ENCODE measurements at places on chromosomes 3 and 15. TPM values are rescaled to one million over a fixed set of nuclear protein-coding genes. Genes with fewer than 3 reads are reported as not detected.
A peak's percentile ranks its signal among the peaks of the same experiment; 100 is the strongest.

DNA sequence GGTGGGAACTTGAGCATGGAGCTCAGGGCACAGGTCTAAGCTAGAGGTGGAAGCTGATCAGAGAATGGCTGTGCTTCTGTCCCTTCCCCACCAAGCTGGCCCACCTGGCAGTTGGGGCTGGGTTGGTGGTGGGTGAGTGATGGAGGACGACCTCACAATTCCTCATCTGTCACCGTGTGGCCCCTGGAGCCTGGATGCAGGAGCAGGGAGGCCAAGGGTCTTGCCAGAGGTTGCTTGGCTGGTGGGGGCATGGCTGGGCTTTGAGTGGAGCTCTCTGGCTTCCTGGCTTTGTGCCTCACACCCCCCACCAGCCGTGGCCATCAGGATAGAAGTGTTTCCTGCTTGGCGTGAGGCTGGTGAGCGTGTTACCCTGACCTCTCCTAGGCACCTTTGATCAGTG, 36.0 kb downstream of the FBLN2 start:
- no peaks in the 10 kb centered on the region for H3K27me3 ChIP-seq
- no peak overlapping the region for H3K27ac ChIP-seq

DNA sequence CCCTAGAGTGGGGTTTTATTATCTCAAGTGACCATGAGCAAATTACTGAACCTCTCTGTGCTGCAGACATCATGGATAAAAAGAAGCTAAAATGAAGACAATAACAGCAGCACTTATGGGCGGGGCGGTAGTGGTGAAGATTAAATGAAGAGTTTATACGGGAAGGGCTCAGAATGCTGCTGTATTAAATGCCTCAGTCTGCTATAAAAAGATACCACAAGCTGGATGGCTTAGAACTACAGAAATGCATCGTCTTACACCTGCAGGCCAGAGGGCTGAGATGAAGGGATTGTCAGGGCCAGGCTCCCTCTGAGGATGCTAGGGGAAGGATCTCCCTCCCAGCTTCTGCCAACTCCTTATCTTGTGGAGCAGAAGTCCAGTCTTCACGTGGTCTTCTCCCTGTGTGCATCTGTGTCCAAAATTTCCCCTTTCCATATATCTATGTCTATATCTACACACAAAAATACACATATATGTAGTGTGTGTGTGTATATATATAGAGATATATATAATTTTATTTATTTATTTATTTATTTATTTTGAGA, 2.9 kb downstream of the ALG1L2 start:
- no peaks in the 10 kb centered on the region for H3K27me3 ChIP-seq
- no peak for DNase-seq
- no peak overlapping the region for H3K4me3 ChIP-seq
- H3K27ac ChIP-seq: no peak overlapping the region

SH3GL3 gene
- total RNA-seq: not detected

- H3K4me1 ChIP-seq: no peaks in the 10 kb centered on the region
- H3K4me3 ChIP-seq: no peak overlapping the region
- H3K36me3 ChIP-seq: no peaks in the 10 kb centered on the region
- H3K27ac ChIP-seq: peak overlapping the region; percentile 59
Observed at GRCh38 chr15:65209701-65210643, 1.3 kb downstream of the CILP start.

DNA sequence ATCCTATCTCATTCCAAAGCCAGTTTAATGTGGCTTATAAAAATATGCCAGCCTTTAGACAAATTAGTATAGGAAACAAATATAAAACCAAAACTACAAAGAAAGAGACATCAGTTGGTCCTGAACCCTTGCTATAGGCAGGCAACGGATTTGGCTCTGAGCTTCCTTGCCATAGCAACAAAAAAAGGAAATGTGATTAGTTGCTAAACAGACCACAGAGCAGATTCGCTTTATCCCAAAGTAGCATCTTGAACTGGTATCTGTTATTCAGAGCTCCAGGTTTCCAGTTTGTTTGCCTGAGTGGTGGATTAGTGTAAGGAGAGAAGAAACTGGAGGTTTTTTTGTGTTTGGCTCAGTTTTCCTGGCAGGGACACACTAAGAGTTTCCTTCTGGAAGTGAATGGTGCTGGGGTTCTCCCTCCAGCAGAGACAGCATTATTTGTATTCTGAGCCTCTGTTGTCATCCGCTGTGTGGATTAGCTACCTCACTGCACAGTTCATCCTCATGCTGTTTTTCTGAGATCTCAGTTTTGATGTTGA, 44.1 kb downstream of the CHST2 start:
- H3K4me1 ChIP-seq: no peaks in the 10 kb centered on the region
- H3K27ac ChIP-seq: no peak overlapping the region
- H3K27me3 ChIP-seq: no peaks in the 10 kb centered on the region
- H3K4me3 ChIP-seq: no peak overlapping the region
- DNase-seq: no peak
- no peaks in the 10 kb centered on the region for H3K36me3 ChIP-seq

DNA sequence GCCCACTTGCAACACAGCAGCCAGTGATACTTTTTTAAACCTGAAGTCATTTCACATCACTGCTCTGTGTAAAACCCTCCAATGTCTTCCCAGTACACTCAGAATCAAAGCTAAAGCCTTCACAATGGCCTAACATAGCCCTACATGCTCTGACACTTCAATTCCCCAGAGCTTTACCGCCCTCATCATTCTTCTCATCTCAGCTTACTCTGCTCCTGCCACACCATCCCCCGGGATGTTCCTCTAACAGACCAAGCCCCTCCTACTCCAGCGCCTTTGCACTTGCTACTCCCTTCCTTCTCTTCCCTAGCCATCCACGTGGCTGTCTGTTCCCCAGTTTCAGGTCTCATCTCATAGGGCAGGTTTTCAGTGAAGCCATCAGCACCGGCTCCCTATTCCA, 194.0 kb downstream of the SSR3 start:
- H3K27ac ChIP-seq: no peak overlapping the region
- no peak for DNase-seq
- H3K4me3 ChIP-seq: no peak overlapping the region
- H3K36me3 ChIP-seq: no peaks in the 10 kb centered on the region
- H3K27me3 ChIP-seq: no peaks in the 10 kb centered on the region

DNA sequence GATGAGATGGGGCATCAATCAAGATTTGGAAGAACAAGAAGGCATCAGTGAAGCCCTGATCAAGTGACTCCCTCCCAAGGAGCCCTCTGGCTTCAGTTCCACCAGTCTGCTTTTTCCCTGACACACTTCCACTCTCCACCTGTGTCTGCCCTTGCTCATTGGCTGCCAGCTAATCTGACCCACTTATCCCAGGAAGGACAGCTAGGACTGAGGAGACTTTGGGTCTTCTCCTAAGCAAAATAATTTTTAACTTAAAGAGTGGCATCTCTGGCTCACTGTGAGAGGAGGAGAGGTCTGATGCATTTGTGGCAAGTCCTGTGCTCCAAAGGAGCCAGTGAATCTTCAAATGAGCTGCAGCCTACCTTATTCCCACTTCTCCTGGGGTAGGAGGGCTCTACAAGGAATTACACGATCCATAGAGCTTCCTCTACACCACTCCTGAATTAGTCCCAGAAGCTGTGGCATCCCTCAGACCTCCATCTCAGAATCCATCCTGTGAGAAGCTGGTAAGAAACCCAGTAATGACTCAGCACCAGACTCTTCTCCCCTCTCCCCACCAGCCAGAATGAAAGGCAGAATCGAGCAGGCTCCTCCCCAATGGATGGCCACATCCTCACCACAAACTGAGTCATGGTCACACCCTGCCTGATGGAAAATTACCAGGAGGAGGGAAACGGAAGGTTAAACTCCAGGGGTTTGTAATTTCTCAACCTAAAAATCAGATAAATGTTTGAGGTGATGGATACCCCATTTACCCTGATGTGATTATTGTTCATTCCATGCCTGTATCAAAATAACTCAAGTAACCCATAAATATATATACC, 6.3 kb upstream of the PKM start:
- no peaks in the 10 kb centered on the region for H3K27me3 ChIP-seq
- H3K36me3 ChIP-seq: peaks cover 12% of the 10 kb centered on the region
- no peak overlapping the region for H3K4me3 ChIP-seq
- no peaks in the 10 kb centered on the region for H3K4me1 ChIP-seq
- peak; percentile 86 for DNase-seq
